ENCODE measurements at places on chromosomes 12 and 14.

DNA sequence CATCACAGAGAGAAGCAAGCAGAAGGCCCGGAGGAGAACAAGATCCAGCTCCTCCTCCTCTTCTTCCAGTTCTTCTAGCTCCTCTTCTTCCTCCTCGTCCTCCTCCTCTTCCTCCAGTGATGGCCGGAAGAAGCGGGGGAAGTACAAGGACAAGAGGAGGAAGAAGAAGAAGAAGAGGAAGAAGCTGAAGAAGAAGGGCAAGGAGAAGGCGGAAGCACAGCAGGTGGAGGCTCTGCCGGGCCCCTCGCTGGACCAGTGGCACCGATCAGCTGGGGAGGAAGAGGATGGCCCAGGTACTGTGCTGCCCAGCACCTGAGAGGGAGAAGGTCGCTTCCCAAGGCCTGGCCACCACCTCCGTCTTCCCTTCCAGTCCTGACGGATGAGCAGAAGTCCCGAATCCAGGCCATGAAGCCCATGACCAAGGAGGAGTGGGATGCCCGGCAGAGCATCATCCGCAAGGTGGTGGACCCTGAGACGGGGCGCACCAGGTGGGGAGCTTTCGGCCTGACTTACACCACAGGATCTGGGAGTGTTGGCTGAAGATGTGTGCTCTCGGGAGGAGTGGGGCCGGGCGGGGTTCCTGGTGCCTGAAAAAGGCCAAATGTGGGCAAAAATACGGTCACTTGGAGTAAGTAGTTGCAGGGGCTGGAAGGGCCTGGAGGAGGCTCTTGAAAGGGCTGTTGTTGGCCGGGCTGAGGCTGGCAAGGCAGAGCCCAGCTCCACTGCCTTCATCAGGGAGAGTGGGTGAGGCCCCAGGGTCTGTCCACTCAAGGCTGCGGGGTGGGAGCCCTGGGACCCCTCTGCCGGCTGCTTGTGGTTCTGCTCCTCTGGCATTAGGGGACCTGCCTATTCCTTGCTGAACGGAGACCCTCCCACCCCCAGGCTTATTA, 1.4 kb downstream of the ARL6IP4 start:
- DNase-seq = peak; percentile 27

GRCh38 chr12:10293570-10294227, 14.0 kb upstream of the KLRD1 start:
- DNase-seq = no peak

DNA sequence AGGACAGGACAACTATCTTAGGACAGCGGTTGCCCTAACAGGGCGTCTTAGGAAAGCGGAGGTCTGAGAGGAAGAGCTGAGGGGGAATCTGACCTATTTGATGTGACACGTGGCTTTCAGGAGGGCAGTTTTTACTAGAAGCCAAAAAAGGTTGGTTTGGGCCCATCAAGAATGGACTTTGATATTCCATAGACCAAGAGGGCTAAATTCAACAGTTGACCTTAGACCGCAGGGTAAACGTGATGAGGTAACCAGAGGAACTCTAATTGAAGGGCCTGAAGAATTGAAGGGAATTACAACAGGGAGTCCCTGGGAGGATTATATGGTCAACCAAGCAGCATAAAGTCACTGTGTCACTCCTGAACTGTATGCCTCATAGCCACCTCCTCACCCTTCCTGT, 11.5 kb downstream of the C1S start:
- no peak for DNase-seq

GRCh38 chr14:64238631-64239030, 55.5 kb downstream of the ESR2 start:
- no peak for DNase-seq

DNA sequence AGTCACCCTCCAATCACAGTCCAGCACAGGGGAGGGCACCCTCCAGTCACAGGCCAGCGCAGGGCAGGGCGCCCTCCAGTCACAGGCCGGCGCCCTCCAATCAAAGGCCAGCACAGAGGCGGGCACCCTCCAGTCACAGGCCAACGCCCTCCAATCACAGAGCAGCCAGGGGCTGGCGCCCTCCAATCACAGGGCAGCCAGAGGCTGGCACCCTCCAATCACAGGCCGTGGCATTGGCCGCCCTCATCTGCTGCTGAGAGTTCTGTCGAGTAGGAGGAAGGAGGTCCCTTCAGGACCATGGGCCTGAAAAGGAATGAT, 26.6 kb downstream of the DDX51 start:
- no peak for DNase-seq

DNA sequence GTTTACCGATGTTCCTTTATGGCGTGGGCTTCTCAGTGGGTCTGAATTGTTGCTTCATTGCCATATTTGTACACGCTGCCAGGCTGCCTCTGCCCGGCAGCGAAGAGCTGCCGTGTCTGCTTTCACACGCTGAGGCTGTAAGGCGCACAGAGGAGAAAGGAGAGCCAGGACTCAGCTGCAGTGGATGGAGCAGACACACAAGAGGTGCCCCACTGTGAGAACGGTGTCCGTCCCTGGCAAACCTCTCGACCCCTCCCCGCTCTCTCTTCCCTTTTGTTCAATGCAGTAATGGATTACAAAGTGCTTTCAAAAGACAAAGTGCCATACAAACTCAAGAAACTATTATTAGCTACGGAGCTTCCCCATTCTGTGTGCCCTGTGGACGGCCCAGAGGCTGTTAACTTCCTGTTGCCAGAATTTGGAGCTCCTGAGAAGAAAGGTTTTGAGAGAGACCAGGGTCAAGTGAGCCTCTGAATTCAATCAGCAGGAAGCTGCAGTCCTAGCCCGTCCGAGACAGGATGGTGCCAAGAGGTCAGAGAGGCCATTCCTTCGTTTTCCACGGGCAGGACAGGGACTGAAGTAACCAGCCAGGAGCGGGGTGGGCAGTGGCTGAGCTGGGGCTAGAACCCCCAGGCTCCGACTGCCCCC, 15.8 kb downstream of the CCND2 start:
- DNase-seq = peak; percentile 94

Data from MV-4-11 (cell line).